ENCODE measurements at places on chromosomes 4 and X.

GRCh38 chr4:152531479-152531878 lies 4.4 kb downstream of the FBXW7 start:
- no peak for DNase-seq

DNA sequence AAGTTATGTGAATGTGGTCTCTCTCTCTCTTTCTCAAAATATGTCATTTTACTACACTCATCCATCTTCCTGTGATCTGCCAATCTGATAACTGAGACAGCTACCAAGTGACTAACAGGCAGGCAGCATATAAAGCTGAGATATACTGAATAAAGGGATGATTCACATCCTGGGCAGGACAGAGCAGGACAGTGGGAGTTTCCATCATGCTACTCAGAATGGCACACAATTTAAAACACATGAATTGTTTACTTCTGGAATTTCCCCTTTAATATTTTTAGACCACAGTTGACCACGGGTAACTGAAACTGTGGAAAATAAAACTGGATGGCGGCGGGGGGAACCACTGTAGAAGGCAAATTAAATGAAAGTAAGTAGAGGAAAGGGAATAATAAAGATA lies 58.6 kb upstream of the DCTD start:
- no peak for DNase-seq

DNA sequence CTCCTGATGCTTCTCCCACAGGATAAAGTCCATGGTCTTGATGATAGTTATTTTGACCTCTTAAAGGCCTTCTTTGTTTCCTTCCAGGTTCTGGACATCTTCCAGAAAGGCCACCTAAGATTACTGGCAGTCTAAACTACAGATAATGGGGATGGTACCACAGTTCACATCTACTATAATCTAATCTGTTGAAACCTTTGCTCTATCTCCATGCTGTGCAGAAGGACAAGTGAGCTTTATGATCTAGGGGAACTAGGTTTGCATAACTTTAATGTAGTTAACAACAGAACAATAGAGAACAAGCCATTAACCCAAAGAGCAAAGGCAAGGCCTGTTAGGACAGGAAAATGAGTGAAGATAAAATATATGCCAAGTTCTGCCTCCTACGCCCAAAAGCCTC lies 103.9 kb upstream of the KLHL13 start:
- no peak for DNase-seq

GRCh38 chr4:151717909-151718628 lies 42.7 kb downstream of the GATB start:
- DNase-seq = no peak

DNA sequence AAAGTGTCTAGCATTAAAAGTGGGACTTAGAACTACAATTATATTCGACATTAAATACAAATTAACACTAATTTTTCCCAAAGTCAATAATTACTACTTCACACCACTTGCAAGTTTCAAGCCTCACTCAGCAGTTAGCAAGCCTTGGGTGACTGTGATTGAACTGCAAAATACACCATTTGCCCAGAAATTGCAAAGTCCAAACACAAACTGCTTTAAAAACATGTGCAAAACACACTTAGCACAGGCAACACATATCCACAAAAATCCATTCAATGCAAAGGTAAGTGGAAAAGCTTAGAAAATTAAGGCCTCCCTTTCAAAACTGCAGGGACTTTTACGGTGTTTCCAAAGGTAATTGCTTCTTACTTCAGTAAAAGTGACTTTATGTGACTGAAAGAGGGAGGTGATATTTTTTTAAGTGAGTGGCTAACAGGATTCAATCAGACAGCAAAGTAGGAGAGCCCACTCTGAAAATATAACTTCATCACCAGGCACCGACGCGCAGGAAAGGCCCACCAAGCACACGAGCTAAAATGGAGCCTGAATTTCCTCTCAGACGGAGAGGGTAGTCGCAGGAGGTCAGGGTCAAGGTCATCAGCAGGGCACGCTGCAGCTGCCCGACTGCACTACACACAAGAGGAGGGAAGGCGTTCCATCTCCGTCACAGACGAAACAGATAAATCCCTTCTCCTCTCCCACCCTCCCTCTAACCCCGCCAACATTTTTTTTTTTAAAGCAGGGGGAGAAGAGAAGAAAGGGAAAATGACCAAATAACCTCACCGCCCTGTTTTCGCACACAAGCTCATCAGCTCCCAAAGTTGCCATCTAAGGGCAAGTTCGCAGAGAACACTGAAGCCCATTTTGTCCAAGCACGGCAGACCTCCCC lies 3.1 kb downstream of the ZNF827 start:
- DNase-seq = no peak

GRCh38 chr4:106258145-106259045 lies 57.6 kb downstream of the TBCK start:
- no peak for DNase-seq

- no peak for DNase-seq
These were observed 12.8 kb upstream of the MBNL3 start for GRCh38 chrX:132501606-132502005.

DNA sequence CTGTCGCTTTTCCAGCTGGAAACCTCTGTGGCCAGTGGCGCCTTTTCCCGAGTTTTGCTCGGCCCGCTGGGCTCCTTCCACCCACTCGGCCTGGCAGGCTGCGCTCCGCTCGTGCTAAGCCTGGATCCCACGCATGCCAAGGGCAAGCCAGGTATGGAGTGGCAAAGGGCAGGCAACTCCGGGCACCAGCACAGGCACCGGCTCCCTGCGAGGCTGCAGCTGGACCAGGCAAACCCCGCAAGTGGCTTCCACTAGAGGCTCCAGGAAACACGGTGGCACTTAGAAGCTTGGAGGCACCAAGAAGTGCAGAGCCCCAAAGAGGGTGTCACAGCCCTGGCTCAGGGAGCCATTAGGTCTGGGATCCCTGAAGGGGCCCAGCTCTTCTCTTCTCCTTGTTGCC lies 59.5 kb downstream of the PPA2 start:
- DNase-seq = no peak

GRCh38 chr4:38920186-38920585 lies 52.6 kb downstream of the FAM114A1 start:
- DNase-seq = no peak

DNA sequence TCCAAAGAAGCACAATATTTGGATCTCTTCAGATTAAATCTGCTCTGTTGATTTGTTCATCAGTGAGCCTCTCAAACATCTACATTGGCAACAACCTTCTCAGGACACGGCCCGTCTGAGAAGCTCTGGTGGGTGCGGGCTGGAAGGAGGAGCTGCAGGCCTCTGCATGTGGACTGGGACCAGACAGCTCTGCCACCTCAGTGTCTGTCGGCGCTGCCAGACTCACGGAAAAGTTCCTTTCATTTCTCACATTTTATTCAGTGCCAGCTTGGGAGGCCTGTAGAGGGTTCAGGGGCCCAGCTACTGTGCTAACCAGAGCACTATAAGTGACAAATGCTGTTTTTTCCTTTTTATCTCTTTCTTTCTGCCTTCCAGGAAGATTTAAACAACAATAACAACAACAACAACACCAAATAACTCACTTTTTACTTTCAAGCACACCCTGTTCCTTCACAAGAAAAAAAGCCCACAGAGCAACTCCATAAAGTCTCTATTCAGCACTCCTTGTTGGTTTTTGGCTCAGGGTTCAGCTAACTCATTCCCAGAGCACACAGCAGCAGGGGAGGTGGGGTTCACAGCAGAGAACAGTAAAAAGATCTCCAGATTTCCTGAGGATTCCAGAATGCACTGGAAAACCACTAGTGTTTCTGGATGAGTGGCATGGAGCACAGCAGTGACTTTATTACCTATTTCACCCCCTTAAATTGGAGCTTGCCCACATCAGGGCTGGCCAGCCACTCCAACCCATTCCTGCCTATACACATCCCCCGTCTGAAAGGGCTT lies 23.2 kb upstream of the HOPX start:
- no peak for DNase-seq

Data from sigmoid colon (tissue), 7 donors.